Mesothelial cell of epicardium (in vitro differentiated cells): ENCODE measurements at places on chromosomes 1 and 21. TPM values are rescaled to one million over a fixed set of nuclear protein-coding genes. Genes with fewer than 3 reads are reported as not detected.
A peak's percentile ranks its signal among the peaks of the same experiment; 100 is the strongest.

GRCh38 chr1:25425098-25426085 is 4.8 kb upstream of the RHCE start:
- H3K27me3 ChIP-seq = no peaks in the 10 kb centered on the region
- H3K4me1 ChIP-seq = peaks cover 7% of the 10 kb centered on the region
- H3K36me3 ChIP-seq = no peaks in the 10 kb centered on the region
- no peak for DNase-seq

The PALMD gene
- total RNA-seq = 0.32 to 0.58 TPM (median 0.49 TPM) in 3 replicates

GRCh38 chr1:32900956-32901822 is at the start of gene TMEM54:
Gene TMEM54, minus strand, starts transcription at chr1:32901389. Its CDS starts 151 bp downstream, at chr1:32901238.
- peak; percentile 41 for DNase-seq
- H3K36me3 ChIP-seq = no peaks in the 10 kb centered on the region
- peak within 1 kb of the TSS; percentile 39 for H3K27ac ChIP-seq
- no peaks in the 10 kb centered on the region for H3K27me3 ChIP-seq
- H3K4me3 ChIP-seq = peak within 1 kb of the TSS; percentile 78

The IQGAP3 gene
- total RNA-seq = 13.9 to 17.6 TPM (median 15.3 TPM) in 3 replicates
